ENCODE measurements at places on chromosomes 13 and 19.

GRCh38 chr19:42229301-42229854, 9.3 kb downstream of the ZNF526 start:
- DNase-seq = no peak

- DNase-seq = no peak
Observed at GRCh38 chr19:55492362-55492944, 4.2 kb downstream of the SSC5D start.

DNA sequence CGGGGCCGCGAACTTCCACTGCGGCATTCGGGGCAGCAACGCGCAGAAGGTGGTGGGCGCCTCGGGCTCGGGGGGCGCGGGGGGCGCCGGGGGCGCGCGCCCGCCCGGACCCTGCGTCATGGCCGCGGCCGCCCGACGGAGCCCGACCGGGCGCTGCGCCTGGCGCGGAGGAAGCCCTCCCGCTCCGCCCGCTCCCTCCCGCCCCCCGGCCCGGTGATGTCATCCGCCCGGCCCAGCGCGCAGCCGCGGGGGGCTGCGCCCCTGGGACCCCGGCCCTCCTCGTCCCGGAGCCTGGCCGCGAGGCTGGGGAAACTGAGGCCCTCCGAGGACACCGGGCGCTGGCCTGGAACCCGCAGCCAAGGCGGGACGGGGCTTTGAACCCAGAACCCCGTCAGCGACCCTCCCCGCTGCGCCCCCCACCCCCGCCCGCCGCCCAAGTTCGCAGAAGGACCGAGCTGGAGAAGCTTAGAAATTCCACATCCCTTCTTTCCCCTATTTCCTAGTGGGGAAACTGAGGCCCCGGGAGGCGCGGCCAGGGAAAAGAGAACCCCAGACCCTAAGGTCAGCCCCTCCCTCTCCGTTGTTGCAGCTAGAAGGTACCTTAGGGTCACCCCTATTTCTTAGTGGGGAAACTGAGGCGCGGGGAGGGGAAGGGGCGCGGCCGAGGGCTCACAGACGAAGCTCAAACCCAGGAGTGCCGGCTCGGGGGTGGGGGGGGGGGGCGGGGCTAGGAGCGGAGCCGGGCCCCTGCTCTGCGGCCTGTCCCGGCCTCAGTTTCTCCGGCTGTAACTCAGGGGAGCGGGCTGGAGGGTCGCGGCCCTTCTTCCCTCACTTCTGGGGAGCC, at the start of gene SHC2:
Gene SHC2 (minus strand): TSS at position 157 of the 844 bp plus-strand sequence. CDS start 37 bp downstream, at position 120.
- no peak for DNase-seq

DNA sequence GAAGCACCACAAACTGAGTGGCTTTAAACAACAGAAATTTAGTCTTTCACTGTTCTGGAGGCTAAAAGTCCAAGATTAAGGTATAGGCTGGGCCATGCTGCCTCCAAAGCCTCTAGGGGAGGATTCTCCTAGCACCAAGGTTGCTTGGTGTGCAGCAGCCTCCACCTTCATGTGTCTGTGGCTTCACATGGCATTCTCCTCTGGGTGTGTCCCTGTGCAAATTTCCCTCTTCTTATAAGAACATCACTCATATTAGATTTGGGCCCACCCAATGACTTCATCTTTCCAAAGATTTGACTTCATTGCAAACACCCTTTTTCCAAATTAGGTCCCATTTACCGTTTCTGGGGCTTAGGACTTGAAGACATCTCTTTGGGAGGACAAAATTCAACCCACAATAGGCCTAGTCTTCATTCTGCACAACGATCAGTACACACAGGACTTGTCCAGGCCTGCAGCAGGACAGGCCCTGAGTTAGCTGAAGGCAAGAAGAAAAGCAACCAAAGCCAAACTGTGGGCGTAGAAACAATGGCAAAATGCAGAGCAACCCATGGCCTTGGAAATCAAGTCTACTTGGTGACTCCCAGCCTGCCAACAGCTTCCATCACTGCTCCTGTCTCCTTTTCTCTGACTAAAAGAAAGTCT, 521.2 kb upstream of the NBEA start:
- no peak for DNase-seq

- DNase-seq = no peak
Observed at GRCh38 chr13:76692346-76692745, 193.9 kb downstream of the KCTD12 start.

DNA sequence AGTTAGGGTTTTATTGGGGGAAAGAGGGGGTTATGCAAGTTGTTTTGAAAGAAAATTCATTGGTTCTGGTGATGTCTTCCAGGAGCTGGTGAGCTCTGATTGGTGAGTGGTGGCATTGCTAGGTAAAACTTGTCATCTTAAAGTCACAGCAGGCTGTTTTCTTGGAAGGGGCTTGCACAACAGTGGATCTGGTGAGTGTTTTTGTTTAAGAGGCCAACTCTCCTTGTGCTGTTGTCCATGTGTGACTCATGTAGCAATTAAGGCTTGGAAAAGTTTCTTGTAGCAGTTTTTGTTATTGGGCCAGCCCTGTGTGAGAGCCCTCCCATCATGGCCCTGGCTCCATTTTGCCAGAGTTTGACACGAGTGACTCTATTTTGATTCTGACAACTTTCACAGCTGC, 109.4 kb downstream of the RFC3 start:
- DNase-seq = peak; percentile 81

- DNase-seq = no peak
Observed at GRCh38 chr13:102399791-102400674, 1.8 kb downstream of the FGF14 start.

GRCh38 chr19:16645140-16645539, 14.8 kb downstream of the SMIM7 start:
- no peak for DNase-seq

GRCh38 chr19:14432791-14433553, at the start of gene PKN1:
TSS of gene PKN1 (plus strand) at chr19:14433306. CDS start at chr19:14433522, 216 bp downstream.
- DNase-seq = peak; percentile 23

- no peak for DNase-seq
Observed at GRCh38 chr19:3976495-3977241, 5.8 kb upstream of the DAPK3 start.

GRCh38 chr13:51532736-51533197, 51.5 kb upstream of the WDFY2 start:
- no peak for DNase-seq

- no peak for DNase-seq
Observed at GRCh38 chr13:28031896-28032288, 43.4 kb upstream of the URAD start.

DNA sequence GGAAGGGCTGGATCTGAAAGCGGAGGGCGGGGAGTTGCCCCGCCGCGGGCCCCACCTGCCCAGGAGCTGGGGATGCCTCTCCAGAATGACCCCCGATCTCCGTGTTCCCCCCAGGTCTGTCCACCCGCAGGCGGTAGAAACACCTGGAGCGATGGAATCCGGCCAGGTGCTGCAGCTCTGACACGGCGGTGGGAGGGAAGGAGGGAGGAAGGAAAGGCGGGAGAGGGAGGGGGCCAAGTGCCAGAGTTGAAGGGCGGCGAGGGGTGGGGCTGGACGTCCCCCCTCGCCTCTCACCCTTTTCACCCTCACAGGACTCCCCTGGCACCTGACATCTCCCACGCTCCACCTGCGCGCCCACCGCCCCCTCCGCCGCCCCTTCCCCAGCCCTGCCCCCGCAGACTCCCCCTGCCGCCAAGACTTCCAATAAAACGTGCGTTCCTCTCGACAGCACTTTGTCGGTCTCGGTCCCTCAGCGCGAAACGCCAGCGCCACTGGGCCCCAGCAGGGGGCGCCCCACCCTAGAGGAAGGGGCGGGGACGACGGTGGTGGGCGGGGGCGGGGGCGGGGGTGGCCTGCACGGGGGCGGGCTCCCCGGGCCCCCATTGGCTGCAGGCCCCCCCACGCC, 337 bp upstream of the FXYD7 start:
- peak; percentile 29 for DNase-seq

DNA sequence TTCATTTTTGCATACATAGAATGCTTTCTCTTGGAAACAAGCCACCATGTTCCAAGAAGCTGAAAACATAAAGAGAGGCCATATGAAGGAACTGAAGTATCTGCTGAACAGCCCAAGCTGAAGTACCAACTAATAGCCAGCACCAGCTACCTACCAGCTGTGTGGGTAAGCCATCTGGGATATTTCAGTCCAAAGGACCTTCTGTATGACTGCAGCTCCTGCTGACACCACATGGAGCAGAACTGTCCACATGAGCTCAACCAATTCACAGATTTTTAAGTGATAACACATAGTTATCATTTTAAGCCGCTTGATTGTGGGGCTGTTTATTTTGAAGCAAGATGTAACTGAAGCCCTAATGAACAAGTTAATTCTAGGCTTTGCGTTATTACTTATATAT, 621.1 kb upstream of the KLHL1 start:
- no peak for DNase-seq

DNA sequence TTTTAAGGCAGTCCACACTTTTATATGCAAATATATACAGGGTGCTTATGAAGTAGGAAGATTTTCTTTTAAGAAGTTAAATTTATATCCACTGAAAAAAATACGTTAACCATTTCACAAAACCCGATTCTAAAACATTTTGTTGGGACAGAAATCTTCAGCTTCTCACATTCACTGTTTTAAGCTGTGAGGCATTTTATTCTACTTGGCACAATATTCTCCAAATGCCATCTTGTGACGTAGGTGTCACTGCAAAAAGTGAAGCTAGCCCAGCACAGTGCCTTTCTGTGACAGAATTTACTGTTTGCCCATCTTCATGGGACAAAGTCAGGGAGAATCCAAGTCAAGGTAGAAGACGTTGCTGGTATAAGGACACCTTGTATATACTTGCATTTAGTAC, 94.5 kb upstream of the SLC15A1 start:
- DNase-seq = no peak

- peak; percentile 30 for DNase-seq
Observed at GRCh38 chr19:42634409-42635232, 39.9 kb upstream of the CEACAM8 start.

DNA sequence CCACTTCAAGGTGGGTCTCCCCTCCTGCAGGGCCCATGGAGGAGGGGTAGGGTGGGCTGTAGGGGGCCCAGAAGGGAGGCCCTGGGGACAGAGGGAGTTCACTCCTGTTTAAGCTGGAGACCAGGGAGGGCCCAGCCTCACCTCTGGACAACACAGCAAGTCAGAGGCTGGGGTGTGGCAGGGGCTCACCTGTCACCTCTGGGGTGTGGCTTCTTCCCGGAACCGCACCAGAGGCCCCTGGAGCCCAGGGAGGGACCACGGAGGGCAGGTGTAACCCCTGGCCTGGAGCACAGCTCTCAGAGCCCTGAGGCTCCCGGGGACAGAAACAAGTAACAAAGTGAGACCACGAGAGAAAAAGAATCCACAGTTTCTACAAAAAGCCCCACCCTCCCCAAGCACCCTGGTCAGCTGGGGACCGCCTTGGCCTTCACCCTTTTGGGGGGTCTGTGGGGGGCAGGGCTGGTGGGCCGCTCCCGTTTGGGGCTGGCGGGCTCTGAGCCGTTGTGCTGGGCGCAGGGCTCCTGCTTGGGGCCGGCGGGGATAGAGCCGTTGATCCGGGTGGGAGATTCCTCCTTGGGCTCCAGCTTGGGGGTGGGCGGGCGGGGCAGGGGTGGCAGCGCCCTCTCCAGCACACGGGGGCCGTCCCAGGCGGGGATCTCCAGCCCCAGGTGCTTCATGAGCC, 8.0 kb downstream of the SIRT6 start:
- DNase-seq = no peak

GRCh38 chr19:6518145-6518911, 12.5 kb upstream of the TNFSF9 start:
- no peak for DNase-seq

- peak; percentile 71 for DNase-seq
Observed at GRCh38 chr19:46748325-46749109, 2.3 kb upstream of the STRN4 start.

DNA sequence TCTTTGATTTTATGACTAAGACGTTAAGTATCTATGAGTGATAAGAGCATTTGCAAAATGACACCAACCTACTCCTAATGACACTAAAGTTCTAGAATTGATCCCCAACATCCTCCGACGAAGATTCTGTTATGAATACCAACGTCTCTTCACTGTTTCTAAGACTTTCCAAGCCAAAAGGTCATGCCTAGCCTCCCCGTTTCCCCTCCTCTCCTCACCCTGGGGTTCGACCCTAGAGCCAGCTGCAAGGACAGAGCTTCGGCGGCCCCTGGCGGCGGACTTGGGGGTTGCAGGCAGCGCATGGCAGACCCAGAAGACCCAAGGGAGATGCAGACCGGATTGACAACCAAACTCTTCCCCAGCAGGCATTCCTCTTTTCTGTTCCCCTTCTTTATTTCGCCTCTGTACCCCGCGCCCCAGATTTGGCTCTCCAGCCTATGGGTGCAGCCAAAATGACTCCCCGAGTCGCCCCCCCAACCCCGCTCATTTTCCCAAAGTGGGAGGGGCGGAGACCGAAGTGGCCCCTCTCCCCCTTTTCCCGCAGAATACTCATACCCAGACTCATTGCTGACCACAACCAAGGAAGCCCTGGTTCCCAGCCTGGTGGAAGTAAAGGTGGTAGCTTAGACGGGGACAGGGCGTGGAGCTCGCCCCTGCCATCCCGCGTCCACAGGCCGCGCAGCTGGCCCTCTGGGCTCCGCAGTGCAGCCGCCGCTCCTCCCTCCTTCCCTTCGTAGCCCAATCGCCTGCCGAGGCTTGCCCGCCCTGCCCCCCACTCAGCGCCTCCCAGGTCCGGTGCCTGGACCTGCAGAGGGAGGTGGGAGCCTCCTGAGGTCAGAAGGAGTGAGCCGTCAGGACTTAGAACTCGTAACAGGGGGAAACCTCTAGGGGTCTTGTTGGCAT, 4.1 kb upstream of the EML2 start:
- peak; percentile 83 for DNase-seq

- DNase-seq = no peak
Observed at GRCh38 chr19:52600639-52601024, 30.5 kb downstream of the ZNF701 start.

DNA sequence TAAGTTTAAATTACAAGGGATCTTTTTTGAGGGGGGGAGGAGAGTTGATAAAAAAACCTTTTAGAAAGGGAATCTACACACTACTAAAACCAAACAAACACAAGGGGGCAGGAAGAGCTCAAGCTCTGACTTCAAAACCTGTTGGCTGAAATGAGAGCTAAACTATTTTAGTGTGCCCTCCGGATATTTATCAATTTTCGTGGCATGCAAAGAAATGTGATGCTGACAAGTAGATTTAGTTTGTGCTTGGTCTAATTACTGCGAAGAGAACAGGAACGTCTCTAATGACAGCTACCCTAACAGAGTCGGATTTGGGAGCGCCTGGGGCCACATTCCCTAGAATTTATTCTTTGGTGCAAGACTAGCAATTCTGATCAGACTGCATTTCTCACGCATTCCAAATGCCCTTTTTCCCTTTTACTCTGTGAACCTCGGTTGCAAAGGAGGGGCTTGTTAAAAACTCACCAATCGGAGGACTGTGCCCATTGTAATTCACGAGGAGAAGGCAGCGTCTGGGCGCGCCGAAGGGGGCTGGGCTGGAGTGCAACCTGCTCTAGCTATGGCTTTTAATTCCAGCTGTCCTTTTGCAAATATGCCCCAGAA, 802 bp upstream of the FREM2 start:
- DNase-seq = peak; percentile 9

DNA sequence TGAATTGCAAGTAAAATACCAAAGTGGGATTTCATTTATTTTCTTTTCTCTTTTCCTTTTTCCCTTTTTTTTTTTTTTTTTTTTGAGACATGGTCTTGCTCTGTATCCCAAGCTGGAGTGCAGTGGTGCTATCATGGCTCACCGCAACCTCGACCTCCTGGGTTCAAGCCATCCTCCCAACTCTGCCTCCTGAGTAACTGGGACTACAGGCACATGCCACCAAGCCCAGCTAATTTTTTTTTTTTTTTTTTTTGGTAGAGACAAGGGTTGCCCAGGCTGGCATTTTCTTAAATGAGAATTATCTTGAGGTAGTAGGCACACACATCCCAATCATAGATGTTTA, 68.5 kb upstream of the GPR183 start:
- DNase-seq = no peak

GRCh38 chr13:65125236-65125635, 2104.9 kb downstream of the PCDH9 start:
- DNase-seq = no peak

All from fibroblast of villous mesenchyme (primary cell).